KG1 (cell line): ENCODE measurements at places on chromosomes 6 and 20.

GRCh38 chr20:62136283-62137091, 6.7 kb downstream of the PSMA7 start:
- peak; percentile 41 for DNase-seq

- no peak for DNase-seq
These were observed 29.8 kb upstream of the SEC63 start for GRCh38 chr6:107987805-107988204.

DNA sequence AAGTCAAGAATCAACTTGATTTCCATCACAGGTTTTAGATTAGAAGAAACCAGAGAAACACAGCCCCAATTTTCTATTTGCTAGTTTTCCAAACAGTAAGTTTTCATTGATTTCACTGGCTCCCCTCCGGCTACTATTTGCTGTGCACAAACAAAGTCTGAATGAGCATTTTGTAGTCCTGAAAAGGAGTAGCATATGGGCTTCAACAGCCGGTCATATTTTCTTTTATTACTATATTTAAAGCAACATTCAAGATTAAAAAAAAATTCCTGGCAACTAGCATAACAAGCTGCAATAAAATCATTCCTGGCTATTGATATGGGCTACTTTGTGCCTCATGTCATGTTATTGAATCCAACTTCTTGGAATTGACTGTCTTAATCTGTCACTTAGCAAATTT, 48.3 kb downstream of the CARMIL1 start:
- DNase-seq = no peak

- DNase-seq = no peak
These were observed 57.5 kb downstream of the LIN28B start for GRCh38 chr6:105014448-105014847.

DNA sequence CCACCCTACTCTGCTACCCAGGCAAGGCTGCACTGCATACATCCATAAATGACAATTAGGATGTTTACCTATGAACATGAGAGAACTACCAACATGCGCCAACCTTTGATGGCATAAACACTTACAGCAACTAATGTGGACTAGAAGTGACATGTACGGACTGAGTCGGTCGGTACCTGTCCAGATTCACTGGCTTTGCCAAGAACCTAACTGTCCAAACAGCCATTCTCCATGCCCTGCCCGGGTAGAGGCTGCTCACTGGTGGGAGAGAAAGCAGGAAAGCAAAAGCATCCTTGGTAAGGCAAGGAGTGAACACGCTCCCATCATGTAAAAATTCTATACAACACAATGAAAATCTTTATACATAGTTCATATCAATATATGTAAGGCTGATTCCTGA, 30.0 kb downstream of the SYNDIG1 start:
- no peak for DNase-seq

GRCh38 chr6:6972456-6972855, 135.3 kb upstream of the RREB1 start:
- no peak for DNase-seq

DNA sequence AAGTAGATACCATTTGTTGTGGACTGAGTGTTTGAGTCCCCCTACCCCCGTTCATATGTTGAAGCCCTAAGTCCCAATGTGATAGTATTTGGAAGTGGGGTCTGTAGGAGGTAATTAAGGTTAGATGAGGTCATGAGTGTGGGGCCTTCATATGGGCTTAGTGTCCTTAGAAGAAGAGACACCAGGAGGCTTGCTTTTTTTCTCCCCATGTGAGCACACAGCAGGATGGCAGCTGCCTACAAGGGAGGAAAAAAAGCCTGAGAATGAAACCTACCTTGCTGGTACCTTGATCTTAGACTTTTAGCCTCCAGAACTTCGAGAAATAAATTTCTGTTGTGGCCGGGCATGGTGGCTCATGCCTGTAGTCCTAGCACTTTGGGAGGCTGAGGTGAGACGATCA, 67.9 kb upstream of the TULP4 start:
- DNase-seq = no peak

GRCh38 chr6:164097551-164098398, 683.3 kb downstream of the QKI start:
- peak; percentile 15 for DNase-seq

DNA sequence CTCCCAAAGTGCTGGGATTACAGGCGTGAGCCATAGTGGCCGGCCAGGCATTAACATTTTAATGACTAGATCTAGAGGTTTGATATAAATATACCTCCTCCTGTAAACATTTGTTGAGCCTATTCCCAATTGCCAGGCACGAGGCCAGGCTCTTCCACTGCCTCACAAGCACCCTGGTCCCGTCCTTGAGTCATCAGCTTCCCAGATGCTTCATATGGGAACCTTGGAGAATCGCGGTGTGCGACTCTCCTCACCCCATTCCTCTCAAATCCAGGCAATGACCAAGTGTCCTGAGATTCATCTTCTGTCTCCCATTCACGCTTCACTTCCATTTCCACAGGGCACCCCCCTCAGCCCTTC, 35.9 kb upstream of the PIM1 start:
- no peak for DNase-seq
